ENCODE measurements at places on chromosomes 4 and X. TPM values are rescaled to one million over a fixed set of nuclear protein-coding genes. Genes with fewer than 3 reads are reported as not detected.

The TSPAN6 gene
- 0.07 TPM for total RNA-seq

GRCh38 chrX:96433409-96434077 is 251.1 kb upstream of the DIAPH2 start:
- DNase-seq = no peak

DNA sequence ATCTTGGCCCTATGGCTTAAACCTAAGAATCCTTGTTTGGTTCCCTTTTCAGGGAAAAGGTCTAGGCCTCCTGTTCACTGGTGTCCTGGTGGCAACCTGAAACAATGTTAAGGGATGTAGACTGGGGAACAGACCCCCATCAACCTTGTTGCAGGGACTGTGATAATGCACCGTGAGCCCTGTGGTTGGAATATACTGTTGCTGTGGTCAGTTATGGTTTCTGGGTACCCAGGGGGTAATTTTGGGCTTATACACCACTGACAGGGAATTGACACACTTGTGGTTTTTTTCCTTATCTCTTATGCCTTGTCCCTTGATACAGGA is 64.0 kb upstream of the WDR1 start:
- DNase-seq = no peak

DNA sequence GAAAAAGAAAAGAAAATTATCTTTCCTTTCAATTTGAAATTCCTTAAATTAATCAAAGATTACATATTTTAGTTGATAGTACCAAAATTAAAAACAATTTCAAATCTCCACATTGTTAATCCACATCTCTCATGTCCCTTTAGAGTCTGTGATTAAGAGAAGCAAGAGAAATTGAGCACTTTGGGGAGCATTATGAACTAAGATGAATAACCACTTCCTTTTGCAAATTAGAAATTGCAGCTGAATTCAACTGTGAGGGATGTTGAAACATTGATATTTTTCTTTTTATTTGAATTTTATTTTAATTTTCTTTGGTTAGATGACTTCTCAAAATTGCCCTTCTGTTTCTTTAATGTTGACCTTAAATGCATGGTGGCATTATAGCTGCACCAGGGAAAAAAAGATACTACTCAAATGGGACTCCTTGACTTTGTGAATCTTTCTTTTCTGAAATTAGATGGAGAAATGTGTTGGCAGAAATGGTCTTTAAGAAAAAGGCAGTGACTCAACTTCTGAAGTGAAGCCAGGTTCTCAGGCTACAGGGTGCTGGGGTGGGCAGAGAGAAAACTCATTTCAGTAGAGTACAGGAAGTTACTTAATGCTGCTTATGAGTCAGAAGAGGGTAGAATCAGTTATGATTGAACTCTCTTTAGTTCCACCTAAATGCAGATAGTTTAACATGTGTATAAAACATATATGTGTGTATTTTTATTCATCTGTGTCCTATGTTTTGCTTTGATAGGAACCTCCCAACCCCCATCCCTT is 92.0 kb upstream of the TNIP3 start:
- peak; percentile 10 for DNase-seq

The ZBTB33 gene
- 16.8 TPM for total RNA-seq

GRCh38 chrX:109403922-109404321 is 78.0 kb downstream of the GUCY2F start:
- no peak for DNase-seq

The MAGEC2 gene
- total RNA-seq = not detected

The MAPK10 gene
- total RNA-seq = not detected

The PRDM8 gene
- 10.9 TPM for total RNA-seq

DNA sequence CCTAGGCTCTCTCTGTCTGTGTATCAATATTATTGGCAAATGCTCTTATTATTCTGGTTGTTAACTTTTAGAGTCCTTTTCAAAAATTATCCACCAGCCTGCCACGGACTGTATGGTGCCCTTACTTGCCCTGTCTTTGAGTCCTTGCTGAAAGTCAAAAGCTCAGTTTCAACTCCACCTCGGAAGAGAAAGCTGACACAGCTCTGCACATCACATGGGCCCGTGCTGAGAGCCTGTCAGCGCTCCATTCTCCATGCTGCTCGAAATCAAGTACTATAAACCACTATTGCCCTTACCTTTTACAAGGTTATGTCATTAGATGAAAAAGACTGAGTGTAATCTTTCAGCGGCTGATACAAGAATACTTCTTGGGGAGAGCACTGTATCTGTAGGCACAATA is 141.0 kb downstream of the CORIN start:
- no peak for DNase-seq

DNA sequence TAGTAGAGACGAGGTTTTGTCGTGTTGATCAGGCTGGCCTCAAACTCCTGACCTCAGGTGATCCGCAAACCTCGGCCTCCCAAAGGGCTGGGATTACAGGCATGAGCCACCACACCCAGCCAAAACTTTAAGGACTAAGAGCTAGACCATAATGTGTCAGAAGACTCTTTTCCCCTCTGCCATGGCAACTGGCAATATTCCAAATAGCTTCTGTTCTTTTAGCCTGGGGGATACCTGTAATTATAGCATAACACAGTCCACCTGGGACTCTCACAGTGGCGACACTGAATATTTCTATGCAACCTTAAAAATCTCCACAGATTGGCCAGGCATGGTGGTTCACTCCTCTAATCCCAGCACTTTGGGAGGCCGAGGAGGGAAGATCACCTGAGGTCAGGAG is 45.5 kb upstream of the RBM47 start:
- DNase-seq = no peak

- no peak for DNase-seq
Measured at GRCh38 chr4:112007391-112007790, 137.9 kb upstream of the FAM241A start.

GRCh38 chr4:160316036-160316435 is 1213.2 kb downstream of the RAPGEF2 start:
- no peak for DNase-seq

The DDX53 gene
- total RNA-seq = not detected

DNA sequence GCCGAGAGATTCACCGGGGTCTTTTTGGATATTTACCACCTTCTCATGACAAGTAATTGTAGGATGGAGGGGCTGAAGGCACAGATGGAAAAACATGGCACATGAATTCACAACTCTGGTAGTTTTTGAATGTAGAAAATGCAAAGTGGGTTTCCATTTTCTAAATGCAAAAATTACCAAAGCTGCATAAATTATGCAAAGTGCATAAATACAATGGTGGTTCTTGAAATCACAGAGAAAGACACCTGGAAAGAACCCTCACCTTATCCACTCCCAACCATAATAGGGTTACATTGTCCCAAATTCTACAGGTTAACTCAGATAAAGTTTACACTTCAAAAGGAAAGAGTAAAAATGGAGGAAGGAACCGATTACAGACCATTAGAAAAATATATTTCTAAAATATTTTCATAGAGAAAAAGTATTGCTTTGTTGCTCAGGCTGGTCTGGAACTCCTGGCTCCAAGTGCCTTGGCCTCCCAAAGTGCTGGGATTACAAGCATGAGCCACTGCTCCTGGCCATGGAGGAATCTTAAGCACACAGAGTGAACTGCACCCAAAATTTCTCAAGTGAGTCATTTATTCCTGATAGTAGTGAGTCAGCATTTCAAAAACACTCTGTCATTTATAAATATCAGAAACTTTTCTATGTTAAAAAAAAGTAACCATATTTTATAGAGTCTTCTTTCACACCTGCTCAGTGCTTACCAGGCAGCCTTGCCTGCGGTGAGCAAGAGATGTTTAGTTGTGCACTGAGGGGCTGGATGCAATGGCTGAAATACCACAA is 101.4 kb downstream of the FIP1L1 start:
- no peak for DNase-seq

DNA sequence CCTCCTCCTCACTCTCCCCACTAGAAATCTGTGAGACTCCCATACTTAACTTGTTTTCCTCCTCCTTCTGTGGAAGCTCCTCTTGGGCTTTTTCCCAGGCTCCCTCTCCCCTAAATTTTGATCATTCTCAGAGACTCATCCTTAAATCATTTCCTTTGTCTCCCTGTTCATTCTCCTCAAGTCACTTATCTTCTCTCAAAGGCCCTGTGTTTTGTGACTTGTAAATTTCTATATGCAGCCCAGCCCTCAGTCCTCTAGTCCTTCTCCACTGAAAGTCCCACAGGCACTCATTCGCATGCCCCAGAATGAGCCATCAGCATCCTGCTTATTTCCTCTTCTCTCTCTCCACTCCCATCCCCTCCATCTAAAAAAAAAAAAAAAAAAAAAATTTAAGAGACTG is 171.8 kb downstream of the SOWAHB start:
- DNase-seq = no peak

The FLNA gene
- total RNA-seq = 1,299 TPM

The TMSB15C gene
- 2.1 TPM for total RNA-seq

The FATE1 gene
- not detected for total RNA-seq

DNA sequence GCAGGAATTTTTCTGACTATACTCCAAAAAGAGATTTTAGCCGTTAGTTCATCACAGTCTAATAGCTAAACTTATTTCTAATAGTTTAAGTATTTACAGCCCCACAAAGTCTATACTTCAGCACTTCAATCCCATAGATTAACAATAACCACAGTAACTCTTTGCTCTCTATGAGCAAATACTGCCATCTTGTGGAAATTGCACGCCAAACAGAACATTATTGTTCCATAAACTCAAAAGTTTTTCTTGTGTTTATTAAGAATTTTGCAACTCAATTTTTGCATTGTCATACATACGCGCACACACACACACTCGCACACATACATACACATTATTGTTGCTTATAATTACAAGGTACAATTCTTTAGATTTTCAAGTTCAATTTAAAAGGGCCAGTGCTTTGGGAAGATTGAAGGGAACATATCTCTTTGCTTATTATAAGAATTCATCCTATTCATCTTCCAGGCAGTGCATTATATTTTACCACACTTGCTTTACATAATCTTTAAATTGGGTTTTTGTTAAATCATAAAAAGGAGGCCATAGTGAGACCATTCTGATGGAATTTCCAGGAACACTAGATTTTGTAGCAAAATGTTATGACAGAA is 63.8 kb upstream of the ATOH1 start:
- DNase-seq = no peak

The YY2 gene
- total RNA-seq = 1.8 TPM

The PRR32 gene
- not detected for total RNA-seq

The STARD8 gene
- total RNA-seq = 0.24 TPM

The UGT2B17 gene
- total RNA-seq = not detected

DNA sequence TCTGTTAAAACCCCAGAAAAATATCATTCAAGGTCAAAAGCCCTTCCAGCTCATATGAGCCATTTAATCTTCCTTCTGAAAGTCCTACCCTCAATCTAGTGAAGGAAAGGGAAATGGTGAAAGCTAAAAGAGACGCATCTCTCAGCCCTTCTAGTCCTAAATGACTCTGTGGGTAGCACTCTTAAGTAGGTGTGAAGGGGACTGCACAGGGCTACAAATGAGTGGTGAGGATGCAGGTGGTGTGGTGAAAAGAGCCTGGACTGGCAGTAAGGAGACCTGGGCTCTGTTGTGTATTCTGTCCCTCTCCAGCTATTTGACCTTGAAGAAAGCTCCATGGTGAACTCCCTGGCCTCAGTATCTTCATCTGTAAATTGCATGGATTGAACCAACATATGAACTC is 671.8 kb upstream of the DIPK2B start:
- DNase-seq = no peak

The LEF1 gene
- 53.2 TPM for total RNA-seq

The POLN gene
- 1.6 TPM for total RNA-seq

GRCh38 chrX:13082206-13083065 is 38.0 kb upstream of the FAM9C start:
- DNase-seq = no peak

DNA sequence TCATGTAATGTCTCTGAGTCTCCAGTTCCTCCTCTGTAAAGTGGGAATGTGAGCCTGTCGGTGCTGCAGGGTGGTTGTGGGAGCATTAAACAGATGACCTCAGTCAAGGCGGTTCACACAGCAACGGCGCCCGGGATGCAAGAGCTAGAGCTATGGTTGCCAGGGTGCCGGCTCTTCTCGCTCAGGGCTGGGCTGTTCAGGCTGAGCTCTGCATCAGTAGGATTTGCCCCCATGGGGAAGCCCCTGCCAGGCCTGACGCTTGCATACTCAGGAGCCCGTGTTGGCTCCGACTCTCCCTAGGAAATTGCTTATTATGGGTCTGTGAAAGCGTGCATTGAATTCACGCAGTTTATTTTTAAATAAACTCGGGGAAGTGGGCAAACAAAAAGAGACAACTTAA is 67.3 kb downstream of the PSAPL1 start:
- DNase-seq = no peak

The PLP1 gene
- total RNA-seq = not detected

DNA sequence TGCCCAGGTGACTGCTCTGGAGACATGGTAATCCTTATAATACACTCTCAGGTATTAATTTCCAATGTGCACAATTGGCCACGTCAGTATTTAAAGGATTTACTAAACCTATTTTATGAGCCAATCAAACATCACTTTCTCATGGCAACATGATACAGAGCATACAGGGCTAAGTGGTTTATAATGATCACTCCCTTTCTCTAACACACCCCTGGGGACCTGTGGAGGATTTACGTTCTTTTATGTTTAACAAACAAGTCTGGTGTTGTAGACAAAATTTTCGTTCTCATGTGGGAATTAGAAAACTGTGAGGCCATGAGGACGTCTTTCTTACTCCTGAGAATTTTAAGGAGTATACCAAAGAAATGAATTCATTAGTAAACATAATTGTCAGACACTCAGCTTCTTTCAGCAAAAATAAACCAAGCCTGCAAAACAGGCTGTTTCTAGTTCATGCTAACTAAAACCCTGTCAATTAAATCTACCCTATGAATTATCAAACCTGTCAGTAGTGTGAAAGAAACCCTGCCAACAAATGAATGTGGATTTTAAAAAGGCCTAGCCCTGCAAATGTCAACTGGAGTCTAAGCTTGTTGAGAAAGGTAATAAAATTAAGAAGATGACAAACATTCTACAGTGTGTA is 155.8 kb downstream of the PDGFC start:
- DNase-seq = no peak

DNA sequence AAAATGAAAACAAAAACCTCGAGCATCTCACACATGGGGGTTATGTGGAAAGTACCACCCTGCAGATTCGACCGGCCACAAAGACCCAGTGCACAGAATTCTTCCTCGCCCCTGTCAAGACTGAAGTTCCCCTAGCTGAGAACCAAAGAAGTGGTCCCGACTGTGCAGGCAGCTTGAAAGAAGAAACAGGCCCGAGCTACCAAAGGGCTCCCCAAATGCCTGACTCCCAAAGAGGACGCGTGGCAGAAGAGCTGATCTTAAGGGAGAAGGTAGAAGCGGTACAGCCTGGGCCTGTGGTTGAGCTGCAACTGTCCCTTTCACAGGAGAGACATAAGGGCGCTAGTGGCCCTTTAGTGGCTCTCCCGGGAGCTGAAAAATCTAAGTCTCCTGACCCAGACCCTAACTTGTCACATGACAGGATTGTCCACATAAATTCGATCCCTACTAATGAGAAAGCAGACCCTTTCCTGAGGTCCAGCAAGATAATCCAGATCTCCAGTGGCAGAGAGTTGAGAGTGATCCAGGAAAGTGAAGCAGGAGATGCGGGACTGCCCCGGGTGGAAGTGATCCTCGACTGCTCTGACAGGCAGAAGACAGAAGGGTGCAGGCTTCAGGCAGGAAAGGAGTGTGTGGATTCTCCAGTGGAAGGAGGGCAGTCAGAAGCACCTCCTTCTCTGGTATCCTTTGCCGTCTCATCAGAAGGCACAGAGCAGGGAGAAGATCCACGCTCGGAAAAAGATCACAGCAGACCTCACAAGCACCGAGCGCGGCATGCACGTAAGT is 108.8 kb upstream of the MYOZ2 start:
- DNase-seq = no peak
